ENCODE measurements at places on chromosomes 13 and 19.

- no peak for DNase-seq
These were observed 14.2 kb downstream of the DPF1 start for GRCh38 chr19:38209671-38210457.

DNA sequence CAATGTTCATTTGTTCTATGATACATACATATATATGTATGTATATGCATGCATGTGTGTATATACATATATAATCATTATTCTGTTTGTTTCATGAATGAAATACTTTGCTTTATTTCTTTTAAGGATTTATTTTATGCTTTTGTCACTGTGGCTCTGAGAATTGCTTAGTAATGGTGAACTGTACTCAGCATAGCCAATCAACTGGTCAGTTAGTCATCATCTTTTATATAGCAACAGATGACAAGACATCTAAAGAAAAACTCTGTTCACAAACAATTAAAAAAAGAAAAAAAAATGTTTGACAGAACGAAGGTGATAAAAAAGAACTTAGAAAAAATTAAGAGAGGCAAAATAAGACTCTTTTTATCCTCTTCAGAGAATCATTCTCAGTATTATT is 1440.3 kb downstream of the PCDH9 start:
- no peak for DNase-seq

DNA sequence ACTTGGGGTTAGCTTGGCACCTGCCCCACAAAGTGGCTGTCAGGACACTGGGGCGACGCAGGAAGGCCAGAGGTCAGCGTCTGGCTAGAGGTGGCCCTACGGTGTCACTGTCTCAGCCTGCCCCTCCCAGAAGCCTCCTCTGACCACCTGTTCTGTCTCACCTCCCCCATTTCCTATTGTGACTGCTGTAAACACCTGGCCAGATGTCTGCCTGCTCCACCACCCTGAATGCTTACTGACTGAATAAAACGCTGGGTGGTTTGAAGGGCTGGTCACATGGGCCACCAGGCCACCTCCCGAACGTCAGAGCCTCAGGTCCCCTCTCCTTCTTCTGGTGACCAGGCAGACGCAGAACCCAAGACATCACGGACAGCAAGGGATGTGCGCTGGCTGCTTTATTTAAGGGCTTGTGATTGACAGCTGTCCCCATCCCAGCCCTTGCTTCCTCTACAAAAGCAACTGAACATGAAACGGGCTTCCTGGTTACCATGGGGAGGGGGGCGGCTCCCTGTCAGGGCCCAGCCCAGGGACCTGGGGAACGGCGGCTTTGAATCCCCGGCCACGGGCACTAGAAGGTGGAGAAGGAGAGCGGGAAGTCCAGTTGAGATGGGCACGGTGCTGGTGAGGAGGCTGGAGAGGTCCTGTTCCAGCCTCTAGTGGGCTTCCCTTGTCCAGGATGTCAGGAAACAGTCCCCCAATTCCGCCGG is 6.2 kb downstream of the ELOF1 start:
- no peak for DNase-seq

DNA sequence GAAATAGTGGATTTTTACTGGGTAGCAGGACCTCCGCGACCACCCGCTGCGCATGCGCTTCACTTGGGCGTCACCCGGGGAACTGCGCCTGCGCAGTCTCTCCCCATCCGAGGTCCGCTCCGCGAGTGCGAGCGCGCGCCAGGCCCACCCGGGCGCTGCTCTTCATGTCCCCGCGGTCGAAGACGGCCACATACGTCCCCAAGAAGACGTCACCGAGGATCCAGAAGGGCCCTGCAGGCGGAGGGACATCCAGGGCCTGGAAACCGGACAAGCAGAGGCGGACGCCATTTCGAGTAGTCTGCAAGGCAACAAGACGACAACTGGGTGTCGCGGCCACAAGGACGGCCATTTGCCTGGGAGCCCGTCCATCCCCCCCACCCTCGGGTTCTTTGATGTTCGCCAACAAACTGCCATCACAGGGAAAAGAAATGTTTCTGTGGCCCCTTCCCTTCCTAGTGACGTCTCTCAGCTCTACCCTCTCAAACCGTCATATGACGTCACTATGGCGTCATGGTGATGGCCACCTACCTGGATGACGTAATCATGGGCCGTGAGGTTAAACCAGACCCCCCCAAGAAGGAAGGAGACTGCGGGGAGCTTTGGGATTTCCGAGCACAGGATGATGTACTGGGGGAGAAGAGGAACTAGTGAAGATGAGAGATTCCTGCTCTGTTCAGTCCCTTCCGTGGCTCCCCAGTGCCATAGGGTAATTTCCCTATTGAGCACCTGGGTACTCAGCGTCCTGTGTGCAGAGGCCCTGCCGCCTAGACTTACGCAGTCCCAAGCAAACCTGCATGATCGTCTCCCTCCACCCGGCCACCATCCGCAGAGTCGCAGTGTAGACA is 6.7 kb downstream of the NAPSA start:
- DNase-seq = peak; percentile 69

- DNase-seq = no peak
These were observed 1.0 kb upstream of the SLC17A7 start for GRCh38 chr19:49442354-49442753.

Measured in stimulated activated CD8-positive, alpha-beta memory T cell treated with anti-CD3 and anti-CD28 coated beads, Interleukin-2, amount 100 ng/mL, for 1 hour (primary cell).